ENCODE measurements at places on chromosomes 1 and 21.

DNA sequence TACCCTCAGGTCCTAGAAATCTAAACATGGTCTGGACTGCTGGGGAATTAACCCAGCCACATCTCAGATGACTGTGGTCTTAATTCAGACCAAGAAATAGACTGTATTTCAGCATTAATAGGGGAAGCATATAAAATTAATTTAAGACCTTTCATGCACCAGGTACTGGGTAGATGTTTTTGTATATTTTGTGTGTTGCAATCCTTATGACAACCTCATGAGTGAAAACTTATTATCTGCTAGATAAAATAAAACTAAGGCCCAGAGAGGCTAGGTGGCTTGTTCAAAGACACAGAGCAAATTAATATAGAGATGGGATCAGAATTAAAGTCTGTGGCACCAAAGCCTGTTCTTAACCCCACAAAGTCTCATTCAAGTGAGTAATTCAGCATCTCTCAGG, 40.1 kb downstream of the OPTC start:
- DNase-seq: no peak

DNA sequence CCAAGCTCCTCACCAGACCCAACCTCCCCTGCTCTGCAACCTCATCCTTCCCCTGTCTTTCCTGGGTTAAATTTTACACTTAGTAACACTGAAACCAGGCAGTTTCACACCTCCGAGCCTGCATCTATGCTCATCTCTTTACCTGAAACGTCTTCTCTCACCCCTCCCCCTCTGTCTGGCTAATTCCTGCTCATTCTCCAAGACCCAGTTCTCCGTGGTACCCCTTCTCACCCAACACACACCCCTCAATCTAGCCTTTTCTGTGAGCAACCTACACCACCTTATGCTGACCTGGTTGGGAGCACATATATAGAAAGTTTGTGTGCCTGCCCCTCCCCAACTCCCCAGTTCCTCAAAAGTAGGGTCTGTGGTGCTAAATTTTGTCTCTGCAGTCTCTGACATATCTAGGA, 3.7 kb upstream of the KIAA1614 start:
- DNase-seq: no peak

- DNase-seq: no peak
Measured at GRCh38 chr1:236895665-236896387, 100.7 kb downstream of the MTR start.

DNA sequence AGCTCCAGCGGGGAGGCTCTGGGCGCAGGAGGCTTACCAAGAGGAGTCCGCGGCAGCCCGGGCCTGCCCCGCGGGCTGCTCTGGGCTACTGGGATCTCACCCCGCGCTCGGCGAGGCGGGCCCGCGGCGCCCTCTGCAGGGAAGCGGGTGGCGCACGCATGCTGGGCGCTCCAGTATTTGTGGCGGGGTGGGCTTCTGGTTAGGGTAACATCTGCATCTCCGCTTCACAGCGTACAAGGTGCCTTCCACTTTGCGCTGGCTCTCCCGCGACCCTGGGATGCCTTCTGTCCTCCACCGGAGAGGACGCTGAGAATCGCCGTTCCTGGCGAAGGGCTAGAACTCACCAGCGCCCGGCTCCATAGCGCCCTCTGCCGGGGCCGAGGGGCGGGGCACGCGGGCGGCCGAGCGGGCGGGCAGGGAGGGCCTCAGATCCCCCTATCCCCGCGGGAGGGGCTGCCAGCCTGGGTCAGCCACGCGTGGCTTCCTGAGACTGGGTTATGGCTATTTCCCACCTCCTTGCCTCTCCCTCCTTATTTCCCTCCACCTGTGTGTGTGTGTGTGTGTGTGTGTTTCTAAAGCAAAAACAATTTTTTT, 46.6 kb upstream of the CTBS start:
- DNase-seq: peak; percentile 82

GRCh38 chr1:93566227-93566626, 115.4 kb downstream of the BCAR3 start:
- no peak for DNase-seq

DNA sequence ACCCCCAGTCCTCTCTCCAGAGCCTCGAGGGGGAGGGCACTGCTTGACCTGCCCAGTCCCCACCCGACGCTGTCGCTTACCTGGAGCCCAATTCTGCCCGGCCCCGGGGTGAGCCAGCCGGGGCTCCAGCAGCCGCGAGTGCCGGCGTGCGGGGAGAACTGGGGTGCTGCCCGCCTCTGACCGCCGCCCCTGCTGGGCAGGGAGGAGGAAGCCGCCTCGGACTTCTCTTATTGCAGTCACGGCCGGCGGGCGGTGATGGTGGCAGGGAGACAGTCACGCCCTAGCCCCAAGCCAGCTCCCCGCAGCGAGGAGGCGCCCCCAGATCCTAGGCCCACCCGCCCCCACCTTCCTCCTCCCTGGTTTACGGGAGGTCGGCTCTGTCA, at the start of gene FGR:
Gene FGR (minus strand): TSS at position 201 of the 383 bp plus-strand sequence. CDS start 11,269 bp downstream, outside the sequence.
- DNase-seq: no peak

DNA sequence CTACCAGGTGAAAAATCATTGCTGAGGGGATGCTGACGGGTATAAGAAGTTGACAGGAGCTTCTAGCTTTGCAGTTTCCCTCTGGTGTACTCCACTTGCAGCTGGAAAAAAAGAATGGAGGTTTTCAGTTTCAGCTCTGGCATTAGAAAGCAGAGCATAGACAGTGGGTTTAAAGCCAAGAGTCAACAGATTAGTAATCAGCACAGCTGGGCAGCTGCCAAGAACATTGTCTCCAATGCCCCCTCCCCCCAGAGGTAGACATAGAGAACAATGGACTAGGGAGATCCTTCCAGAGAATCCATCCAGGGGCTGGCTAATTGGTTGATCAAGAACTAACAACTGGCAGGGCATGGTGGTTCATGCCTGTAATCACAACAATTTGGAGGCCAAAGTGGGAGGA, 10.1 kb upstream of the ZBTB8B start:
- DNase-seq: no peak

DNA sequence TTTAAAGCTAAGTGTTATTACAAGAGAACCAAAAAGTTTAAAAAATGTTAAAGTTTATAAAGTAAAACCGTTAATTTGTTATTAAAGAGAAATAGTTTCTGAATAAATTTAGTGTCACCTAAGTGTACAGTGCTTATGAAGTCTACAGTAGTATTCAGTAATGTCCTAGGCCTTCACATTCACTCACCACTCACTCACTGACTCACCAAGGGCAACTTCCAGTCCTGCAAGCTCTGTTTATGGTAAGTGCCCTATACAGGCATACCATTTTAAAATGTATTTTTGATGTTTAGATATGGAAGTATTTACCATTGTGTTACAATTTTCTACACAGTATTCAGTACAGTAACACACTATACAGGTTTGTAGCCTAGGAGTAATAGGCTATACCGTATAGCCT, 60.1 kb upstream of the GCLM start:
- no peak for DNase-seq

GRCh38 chr1:203126151-203126865, 1.2 kb upstream of the ADORA1 start:
- DNase-seq: no peak

DNA sequence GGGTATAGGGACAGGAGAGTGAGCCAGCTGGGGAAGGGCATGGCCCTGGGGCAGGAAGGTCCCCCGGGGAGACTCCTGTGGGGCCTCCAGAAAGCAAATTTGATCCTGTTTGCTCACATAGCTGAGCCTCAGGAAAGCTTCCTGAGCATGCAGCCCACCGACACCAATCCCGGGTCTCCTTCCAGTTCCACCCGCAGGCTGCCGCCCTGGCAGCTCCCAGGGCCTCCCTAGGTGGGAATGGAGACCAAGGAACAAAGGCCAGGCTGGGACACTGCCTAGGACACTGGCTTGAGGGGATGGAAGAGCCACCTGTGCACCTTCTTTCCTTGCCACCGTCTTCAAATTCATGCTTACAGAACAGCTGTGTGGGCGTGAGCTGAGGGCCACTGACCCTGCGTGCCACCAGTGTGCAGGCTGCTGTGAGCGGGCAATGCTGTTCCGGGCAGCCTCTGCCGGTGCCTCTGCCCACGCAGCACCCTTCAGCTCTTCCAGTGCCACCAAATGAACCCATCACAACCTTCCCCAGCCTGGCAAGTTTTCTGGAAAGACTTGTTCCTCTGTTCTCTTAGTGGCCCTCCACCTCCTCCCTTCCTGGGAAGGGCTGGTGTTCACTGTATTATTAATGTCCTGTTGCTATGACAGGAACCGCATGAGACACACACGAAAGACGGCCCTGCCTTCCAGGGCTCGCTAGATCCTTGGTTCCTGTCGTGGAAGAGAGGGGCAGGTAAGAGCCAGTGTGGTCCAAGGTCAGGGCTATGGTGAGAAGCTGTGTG, 53.6 kb downstream of the ACBD3 start:
- DNase-seq: no peak

GRCh38 chr1:61186753-61187152, 104.4 kb downstream of the NFIA start:
- no peak for DNase-seq

DNA sequence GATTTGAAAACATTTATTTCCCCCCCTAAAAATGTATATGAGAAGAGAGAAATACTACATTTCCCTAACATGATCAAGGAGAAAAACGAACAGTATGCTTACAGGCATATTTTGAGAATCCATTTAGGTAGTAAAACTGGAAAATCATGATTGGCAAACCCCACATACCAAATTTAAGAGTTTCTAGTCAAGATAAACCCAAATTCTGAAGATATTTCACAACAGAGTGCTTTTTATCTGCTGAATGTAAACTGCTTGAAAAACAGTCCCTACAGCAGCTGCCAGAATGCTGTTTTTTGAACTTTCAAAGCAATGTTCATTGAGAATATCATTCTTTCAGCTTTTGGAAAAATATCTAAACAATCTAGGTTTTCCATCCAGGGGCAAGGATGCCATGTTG, 31.0 kb downstream of the ASH1L start:
- no peak for DNase-seq

DNA sequence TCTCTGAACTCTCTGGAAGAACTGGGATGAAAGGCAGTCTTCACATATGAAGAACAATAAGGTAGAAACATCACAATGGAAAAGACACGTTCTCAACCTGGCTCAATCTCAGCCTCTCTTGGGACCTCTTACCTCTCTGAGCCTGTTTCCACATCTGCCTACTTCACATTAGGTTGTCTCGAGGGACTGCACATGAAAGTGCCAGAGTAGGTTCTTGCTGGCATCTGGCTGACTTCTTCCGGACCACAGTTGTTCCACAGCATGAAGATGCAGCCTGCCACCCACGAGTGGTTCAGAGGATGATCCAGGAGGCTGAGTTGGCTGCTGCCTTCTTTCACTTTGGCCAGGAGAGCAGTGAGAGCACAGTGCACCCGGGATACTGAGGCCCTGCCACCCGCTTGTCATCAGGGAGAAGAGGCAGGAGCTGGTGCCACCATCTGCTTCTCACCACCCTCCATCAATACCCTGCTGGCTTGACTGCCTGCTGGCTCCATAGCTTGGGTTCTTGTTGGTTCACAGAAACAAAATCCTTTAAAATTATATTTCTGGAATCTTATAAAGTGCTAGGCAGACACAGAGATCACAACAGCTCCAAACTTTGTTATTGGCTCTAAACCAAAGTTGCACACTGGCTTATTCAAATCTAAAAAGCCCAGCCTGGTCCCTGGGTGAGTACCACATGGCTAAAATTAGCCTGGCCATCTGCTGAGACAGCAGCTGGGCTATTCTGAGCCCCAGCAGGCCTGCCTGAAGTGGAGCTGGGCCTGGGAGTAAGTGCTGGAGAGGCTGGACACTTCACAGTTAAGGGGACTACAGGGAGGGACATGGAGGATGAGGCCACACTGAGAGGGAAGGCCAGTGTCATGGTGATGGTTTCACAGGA, 46.9 kb upstream of the LIN9 start:
- DNase-seq: no peak

DNA sequence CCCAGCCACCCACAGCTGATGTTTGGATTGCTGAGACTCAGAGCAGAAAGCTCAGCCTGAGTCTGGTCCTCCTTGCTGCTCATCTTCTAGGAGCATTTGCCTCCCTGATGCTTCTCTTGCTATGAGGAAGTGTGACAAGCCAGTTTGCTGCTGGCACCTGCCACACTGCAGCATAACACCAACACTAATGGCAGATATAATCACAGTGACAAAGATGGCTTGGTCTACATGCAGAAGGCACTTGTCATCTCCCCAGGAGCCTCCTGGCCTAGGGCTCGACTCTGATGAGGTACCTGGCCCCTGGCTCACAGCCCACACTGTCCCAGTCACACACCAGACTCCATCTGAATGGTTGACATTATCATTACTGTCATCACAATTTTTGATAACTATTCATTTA, 13.9 kb upstream of the PSMB2 start:
- DNase-seq: no peak

- no peak for DNase-seq
Measured at GRCh38 chr1:212650228-212650627, 41.7 kb downstream of the ATF3 start.

GRCh38 chr1:212110617-212111016, 75.1 kb downstream of the DTL start:
- DNase-seq: no peak

DNA sequence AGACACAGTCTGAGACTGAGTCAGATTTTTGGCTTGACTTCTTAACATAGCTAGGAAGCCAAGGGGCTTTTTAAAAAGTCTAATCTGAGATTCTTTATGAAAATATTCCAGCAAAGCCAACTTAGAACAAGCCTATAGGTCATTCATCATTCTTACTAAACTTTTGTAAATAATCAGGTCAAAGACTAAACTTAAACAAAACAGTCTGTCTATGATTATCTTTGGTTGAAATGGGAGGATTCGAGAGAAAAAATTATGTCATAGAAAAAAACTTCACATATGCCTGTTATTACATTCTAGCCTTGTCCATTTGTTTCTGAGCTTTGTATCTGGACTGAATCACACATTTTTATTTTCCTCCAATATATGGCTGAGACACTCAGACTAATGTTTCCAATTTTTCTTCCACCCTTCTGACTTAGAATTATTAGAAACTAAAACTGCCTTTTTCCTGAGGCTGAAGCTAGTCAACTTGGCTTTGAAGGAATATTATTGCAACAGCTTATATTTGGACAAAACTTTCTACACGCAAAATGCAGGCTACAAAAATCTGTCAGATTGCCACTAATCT, 83.3 kb downstream of the ETS2 start:
- no peak for DNase-seq

GRCh38 chr21:31190516-31190915, 152.2 kb upstream of the KRTAP19-8 start:
- no peak for DNase-seq

DNA sequence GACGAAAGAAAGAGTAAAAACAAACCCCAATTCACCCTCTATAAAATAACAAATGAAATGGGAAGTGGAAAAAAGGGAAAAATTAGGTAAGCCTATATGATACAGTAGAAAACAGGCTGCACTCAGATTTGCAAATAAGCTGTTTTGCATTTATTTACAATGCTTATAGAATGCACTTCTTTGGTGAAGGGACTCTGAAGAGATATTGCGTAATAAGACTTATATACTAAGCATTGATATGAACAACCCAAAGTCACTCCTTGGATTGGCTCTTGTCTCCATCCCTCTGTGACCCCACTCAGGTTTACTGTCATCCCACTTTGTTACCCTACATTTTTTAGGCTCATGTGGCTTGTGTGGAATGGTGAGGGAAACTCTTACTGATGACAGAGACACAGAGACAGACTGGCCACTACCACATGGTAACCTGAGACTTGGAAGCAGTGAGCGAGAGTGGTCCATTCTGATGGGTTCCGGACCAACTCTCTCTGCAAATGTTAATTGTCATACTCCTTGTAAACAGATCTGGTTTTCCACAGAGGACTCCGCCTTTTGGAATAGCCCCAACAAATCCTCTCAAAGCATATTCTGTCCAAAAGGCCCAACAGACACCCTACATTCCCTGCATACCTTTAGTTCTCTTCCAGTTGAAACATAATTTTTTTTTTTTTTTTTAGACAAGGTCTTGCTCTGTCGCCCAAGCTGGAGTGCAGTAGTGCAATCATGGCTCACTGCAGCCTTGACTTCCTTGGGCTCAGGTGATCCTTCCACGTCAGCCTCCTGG, 11.0 kb downstream of the GSTM5 start:
- DNase-seq: no peak
